Activated T-helper 1 cell treated with Interleukin-2 at 50 U/mL for 16 hours (primary cell): ENCODE measurements at places on chromosomes 12 and 14.

DNA sequence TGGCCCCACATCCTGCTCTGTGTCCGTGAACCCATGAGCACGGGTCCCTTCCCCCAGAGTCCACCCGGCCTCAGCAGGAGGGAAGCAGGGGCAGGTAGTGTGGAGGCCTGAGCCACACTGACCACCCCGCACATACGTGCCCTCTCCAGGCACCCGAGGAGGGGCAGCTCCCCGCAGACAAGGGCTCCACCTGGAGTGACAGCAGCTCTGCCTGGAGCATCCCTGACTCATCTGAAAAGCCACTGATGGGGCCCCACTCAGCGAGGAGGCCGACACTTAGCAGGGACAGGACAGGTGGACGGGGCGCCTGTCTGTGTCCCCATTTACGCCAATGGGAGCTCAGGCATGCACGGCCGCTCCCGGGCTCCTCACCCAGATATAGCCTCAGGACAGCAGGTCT, 237.6 kb upstream of the SFSWAP start:
- DNase-seq = no peak

- DNase-seq = peak; percentile 52
Measured at GRCh38 chr14:24080888-24081738, 9.8 kb downstream of the CPNE6 start.

- no peak for DNase-seq
Measured at GRCh38 chr12:50936821-50937530, 15.4 kb upstream of the HIGD1C start.

DNA sequence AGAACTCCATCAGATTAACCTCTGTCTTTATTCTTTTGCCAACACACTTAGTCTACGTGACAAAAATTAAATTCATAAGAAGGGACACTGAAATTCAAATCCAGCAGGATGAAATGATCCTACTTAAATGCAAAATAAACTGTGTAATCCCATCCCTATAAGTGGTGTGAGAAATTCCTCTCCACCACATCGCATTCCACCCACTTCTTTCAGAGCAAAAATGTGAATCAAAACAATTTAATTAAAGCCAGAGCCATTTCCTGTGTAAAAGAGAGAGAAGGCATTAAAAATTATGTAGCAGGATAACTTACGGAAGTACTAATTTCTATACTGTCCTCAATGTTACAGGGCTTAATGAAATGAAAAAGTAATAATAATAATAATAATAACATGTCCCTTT, 844.3 kb downstream of the GALC start:
- DNase-seq = no peak

DNA sequence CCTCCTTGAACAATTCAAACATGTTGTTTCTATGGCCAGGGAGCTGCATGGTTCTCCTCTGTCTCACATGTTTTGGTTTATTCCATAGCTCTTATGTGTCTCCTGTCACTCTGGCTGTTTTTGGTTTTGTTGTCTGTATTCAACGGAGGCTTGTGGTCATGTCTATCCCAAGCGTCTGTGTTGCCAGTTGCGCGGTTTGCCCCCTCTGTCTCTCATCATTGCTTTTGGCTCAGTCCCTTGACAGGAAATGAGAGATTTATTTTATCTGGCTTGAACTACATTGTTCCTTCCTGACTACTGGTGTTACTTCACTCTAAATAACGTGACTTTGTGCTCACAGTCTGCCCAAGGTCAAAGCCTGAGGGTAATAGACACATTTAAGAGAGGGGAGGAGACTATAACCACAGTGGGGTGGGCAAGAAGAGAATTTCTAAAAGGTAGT, 96.4 kb upstream of the SOX5 start:
- no peak for DNase-seq

GRCh38 chr12:78229591-78230101, 399.0 kb downstream of the NAV3 start:
- DNase-seq = no peak

- DNase-seq = no peak
Measured at GRCh38 chr12:5390174-5390799, 41.6 kb upstream of the NTF3 start.

DNA sequence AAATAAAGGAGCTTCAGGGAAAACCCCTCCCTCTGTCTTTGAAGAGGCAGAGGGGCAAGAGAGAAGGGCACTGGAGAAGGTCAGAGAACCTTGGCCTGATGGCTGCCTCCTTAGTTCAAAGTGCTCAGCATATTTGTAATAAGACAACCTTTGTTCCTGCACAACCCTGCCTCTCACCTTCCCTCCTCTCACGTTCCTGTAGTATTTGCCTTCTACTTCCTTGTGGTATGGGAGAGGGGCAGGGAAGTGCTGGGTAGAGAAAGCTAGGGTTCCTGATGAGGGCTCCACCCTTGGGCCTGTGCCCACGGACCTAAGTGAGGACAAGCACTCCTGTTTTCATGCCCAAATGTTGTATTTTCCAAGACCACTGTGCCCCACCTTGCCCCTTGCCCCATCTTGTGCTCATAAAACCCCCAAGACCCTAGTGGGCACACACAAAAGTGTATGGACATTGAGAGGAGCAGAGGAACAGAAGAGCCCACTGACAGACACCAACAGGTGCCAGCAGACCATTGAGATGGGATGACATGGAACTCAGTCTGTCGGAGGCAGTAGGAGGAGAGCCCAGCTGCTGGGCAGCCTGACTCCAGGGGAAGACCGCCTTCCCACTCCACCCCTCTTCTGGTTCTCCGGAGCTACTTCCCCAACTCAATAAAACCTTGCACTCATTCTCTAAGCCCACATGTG, 261.5 kb upstream of the CCDC196 start:
- no peak for DNase-seq

- DNase-seq = no peak
Measured at GRCh38 chr12:16245209-16245608, 32.3 kb downstream of the SLC15A5 start.

DNA sequence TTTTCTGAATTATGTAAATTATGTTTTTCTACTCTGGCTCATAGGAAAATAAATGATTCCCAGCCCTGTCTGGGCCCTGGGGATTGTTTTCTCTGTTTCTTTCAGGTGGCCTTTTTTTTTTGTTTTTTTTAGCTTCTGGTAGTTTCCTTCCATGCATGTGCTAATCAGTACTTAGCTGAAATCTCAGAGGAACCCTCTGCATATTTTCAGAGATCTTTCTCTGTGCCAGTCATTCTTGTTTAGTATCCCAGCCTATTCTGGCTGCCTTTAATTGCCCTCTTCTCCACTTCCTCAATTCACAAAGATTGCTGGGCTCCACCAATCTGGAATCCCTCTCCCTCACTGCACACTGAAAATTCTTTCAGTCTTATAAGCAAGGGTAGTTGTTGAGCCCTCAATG, 46.9 kb downstream of the CNOT2 start:
- no peak for DNase-seq

GRCh38 chr14:87343652-87344051, 649.3 kb downstream of the GALC start:
- no peak for DNase-seq

DNA sequence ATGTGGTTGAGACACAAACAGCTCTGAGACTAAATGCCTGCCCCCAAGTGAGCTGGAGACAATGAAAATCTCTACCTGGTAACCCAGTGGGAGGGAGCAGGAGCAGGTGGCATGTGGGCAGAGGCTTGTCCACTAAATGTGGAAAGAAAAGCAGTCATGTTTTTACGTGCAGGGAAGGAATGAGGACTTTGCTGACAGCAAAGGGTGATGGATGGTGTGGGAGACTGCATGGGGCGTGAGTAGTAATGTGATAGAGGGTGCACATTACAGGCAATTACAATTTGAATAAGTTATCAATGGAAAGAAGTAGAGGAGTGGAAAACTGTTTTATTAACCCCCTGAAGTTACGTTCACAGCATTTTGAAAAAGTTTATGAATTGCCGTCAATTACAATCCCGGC, 176.6 kb downstream of the NRXN3 start:
- DNase-seq = no peak

- no peak for DNase-seq
Measured at GRCh38 chr12:81079280-81080076, 1.6 kb downstream of the ACSS3 start.

GRCh38 chr14:102693006-102693755, 84.1 kb upstream of the TRAF3 start:
- DNase-seq = no peak

DNA sequence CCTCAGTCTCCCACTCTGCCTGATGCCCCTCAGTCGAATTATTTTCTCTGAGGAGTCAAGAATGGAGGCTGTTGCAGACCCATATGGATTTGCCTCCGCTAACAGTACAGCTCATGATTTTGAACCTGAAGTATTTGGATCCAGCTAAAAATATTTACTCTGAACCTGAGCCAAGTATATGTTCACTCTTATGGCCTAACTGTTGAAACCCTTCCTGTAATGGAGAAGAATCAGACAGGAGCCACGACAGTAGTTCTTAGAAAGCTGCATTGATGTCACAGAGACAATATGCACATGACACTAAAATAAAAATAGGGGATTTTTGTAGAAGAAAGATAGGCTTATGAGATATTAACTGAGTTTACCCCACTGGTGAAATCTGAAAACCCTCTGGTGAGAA, 1128.3 kb upstream of the FLRT2 start:
- DNase-seq = no peak

GRCh38 chr12:94563286-94563685, 87.1 kb downstream of the TMCC3 start:
- DNase-seq = no peak

DNA sequence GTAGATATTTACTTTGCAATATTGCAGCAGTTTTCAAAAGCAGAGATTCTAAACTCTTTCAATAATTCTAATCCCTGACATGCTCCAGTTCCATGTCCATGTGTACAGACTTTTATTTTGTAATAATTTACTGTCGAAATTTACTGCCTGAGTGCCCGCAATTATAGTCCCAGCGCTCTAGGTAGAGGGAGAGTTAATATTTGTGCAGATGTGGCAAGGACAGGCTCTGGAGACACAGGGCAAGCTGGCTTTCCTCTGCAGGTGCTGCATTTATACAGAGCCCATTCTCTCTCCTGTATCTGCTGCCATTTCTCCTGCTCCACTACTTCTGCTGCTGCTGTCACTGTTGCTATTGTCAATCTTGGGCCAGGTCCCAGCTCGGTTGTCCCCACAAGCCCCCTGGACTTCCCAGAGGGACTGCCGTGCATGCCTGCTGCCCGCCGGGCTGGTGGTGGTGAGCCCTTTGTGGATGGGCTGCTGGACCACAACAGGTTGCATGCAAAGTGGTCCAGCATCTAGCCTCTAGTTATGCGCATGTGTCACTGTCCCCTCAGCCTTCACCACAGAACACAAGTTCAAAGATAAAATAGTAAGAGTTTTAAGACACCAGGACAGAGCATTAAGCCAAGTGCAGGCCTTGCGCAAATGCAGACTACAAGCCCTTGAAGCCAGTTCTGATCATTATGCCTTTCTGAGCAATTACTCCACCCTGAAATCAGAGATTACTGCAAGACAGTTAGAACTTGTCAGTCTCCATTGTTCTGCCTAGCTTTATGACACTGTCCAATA, 40.8 kb upstream of the CSRP2 start:
- DNase-seq = no peak

GRCh38 chr12:89278862-89279261, 73.4 kb downstream of the DUSP6 start:
- DNase-seq = no peak
